Activated CD8-positive, alpha-beta T cell treated with anti-CD3 and anti-CD28 coated beads for 36 hours (primary cell): ENCODE measurements at places on chromosomes 1 and 21.
A peak's percentile ranks its signal among the peaks of the same experiment; 100 is the strongest.

DNA sequence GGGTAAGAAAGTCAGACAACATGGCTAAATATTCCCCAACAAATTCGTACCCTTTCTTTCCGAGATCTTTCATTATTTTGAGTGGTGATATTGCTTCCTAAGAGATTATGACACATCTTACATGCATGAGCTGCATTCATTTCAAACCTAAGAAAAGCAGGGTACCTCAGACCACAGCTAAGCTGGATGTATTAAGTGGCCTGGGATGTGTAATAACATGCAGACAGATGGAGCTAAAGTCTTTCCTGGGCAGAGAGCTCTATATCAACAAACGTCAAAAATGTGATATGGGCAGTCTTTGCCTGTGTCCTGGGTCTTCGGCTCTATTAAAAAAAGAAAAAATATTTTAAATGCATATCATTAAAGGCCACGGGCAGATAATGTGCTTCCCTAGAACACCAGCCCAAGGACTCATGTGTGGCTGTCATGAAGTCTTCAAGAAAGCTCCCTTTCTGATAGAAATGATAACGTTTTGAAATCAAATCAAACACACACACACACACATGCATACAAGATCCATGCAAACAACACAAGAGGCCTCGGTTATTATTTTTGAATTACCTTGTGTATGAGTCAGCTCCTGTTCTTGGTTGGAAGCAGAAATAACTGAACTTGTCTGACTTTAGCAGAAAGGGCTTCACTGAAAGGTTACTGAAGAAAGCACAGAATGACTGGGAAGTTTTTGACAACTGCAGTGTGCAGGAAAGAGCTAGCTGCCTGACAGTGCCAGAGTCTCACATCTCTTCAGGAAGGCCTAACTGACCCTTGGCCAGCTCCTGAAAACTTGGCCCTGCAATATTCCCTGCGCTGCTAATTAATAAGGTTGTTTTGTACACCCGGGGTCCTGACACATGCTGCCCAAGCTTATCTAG, 231.2 kb downstream of the DSCAM start:
- H3K27ac ChIP-seq = no peak overlapping the region
- H3K4me1 ChIP-seq = no peaks in the 10 kb centered on the region
- no peak for DNase-seq
- H3K27me3 ChIP-seq = no peaks in the 10 kb centered on the region
- no peaks in the 10 kb centered on the region for H3K36me3 ChIP-seq

- H3K4me1 ChIP-seq = no peaks in the 10 kb centered on the region
- H3K36me3 ChIP-seq = peaks cover 4% of the 10 kb centered on the region
- no peak overlapping the region for H3K4me3 ChIP-seq
These were observed 105.6 kb downstream of the ATP1B1 start for GRCh38 chr1:169212088-169212487.

DNA sequence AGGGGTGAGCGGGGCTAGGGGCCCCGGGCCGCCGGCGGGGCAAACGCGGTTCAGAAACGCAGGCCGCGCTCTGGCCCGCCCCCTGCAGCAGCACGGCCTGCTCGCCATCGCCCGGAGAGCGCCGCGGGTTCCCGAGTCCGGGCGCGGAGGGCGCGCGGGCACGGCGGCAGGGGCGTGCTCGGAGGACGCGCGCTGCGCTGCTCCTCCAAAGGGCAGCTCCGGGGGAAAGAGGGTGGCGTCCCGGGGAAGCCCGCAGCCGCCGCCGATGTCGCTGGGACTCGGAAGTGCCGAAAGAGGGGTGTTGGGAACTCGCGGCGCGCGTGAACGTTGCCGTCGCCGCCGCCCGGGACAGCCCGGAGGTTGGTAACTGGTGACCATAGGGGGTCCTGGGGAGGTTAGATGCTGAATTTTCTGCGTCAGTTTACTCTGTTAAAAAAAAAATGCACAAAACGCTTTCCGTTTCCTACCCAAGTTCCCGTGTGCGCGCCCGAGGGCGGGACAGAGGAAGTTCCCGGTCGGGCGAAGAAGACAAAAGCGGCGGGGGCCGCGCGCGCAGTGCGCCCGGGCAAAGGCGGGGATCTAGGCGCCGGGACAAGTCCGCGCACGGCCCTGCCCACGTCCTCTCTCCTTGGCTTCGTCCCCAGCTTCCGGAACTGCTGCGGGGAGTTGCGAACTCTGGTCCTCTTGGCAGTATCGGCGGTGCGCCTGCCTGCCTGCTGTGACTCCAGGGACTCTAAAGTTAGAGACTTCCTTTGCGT, at the start of gene HHAT:
Gene HHAT, plus strand, starts transcription at position 157 of the 758 bp plus-strand sequence. CDS start 20,074 bp downstream, outside the sequence.
- H3K36me3 ChIP-seq = no peaks in the 10 kb centered on the region
- peaks cover 36% of the 10 kb centered on the region for H3K4me1 ChIP-seq
- H3K27me3 ChIP-seq = peaks cover 5% of the 10 kb centered on the region
- H3K4me3 ChIP-seq = peak within 1 kb of the TSS; percentile 87
- DNase-seq = peak; percentile 75

- no peaks in the 10 kb centered on the region for H3K27me3 ChIP-seq
- DNase-seq = no peak
- H3K4me1 ChIP-seq = no peaks in the 10 kb centered on the region
- H3K36me3 ChIP-seq = peaks cover 29% of the 10 kb centered on the region
- H3K4me3 ChIP-seq = no peak overlapping the region
These were observed 12.8 kb downstream of the PLA2G2E start for GRCh38 chr1:19910650-19911049.

GRCh38 chr1:160625725-160626498, 20.9 kb downstream of the SLAMF1 start:
- H3K4me3 ChIP-seq = peak overlapping the region; percentile 60
- peaks cover 96% of the 10 kb centered on the region for H3K4me1 ChIP-seq
- DNase-seq = peak; percentile 86
- peak overlapping the region; percentile 98 for H3K27ac ChIP-seq
- peaks cover 85% of the 10 kb centered on the region for H3K36me3 ChIP-seq
- no peaks in the 10 kb centered on the region for H3K27me3 ChIP-seq

GRCh38 chr1:116944613-116945012, 34.9 kb downstream of the PTGFRN start:
- peaks cover 30% of the 10 kb centered on the region for H3K4me1 ChIP-seq
- H3K27ac ChIP-seq = no peak overlapping the region
- no peaks in the 10 kb centered on the region for H3K36me3 ChIP-seq
- no peaks in the 10 kb centered on the region for H3K27me3 ChIP-seq

DNA sequence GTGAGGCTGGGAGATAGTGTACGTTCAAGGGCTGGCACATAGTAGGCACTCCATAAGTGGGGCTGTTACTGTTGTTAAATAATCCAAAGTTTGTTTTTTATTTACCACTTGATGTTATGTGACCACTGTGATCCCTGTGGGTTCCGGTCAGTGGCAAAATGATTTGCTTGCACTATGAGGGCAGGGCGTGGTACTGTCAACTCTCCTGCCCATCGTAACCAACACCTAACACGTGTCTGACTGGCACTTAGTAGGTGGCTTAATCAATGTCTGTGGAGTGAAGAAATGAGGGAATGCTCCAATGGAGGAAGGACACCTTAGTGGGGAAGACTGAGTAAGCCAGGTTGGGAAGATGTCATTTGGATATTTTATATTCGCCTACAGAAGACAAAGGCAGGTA, 14.6 kb downstream of the ADORA1 start:
- no peak for DNase-seq
- no peak overlapping the region for H3K27ac ChIP-seq
- H3K4me3 ChIP-seq = no peak overlapping the region
- no peaks in the 10 kb centered on the region for H3K36me3 ChIP-seq
- peaks cover 2% of the 10 kb centered on the region for H3K27me3 ChIP-seq

DNA sequence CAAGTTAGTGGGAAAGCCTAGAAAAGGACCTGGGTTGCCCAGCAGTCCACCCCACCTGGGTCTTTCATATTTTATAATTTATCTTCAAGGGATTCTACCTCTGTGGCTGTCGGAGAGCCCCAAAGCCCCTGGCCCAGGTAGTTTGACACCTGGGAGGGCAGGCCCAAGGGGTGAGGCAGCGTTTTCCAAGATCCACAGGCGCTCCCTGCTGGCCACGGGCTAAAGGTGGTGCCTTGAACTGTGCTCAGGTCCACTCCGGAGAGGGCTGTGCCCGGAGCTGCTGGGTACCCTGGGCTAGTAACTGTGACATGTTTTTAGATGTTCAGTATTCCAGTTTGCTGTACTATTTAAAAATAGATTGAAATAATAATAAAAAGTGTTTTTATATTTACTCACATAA, 37.2 kb upstream of the CRNN start:
- no peak for DNase-seq
- H3K27ac ChIP-seq = no peak overlapping the region
- no peaks in the 10 kb centered on the region for H3K4me1 ChIP-seq
- H3K27me3 ChIP-seq = peaks cover 1% of the 10 kb centered on the region
- H3K4me3 ChIP-seq = no peak overlapping the region

GRCh38 chr1:201359873-201360210, 17.6 kb downstream of the TNNT2 start:
- DNase-seq = no peak
- H3K36me3 ChIP-seq = no peaks in the 10 kb centered on the region
- H3K4me1 ChIP-seq = no peaks in the 10 kb centered on the region
- H3K4me3 ChIP-seq = no peak overlapping the region
- H3K27me3 ChIP-seq = peaks cover 3% of the 10 kb centered on the region

GRCh38 chr1:98143403-98143802, 222.6 kb upstream of the DPYD start:
- H3K36me3 ChIP-seq = no peaks in the 10 kb centered on the region
- H3K4me3 ChIP-seq = no peak overlapping the region
- no peaks in the 10 kb centered on the region for H3K4me1 ChIP-seq
- DNase-seq = no peak
- no peak overlapping the region for H3K27ac ChIP-seq

DNA sequence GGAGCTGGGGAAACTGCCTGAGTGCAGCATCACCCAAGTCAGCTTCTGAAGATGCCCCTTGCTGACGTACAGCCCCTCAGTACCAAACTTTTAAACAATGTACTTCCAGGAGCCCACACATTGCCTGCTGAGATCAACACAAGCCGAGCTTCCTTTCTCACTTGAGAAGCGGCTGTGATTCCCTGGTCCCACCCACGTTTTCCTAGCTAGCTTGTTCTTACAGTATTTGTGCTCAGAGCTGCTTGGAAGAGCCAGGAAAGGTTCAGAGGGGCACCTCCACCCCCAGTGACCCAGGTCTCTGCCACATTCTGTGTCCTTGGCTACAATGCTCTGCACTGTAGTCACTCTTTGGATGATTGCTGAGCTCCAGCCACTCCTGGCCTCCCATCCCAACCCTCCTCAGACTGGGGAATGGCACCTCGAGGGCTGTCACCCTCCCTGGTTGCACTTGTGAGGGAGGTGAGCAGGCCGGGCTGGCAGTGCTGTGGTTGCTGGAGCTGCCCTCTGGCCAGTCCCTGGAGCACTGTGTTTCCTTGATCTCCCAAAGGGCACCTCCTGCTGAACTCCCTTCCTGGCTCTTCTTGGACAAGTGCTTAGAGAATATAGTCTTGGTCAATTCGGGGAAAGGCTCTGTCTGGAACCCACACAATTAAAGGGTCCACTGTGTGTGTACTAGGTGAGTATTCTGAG, 355.1 kb downstream of the AJAP1 start:
- H3K27me3 ChIP-seq = peaks cover 7% of the 10 kb centered on the region
- no peak for DNase-seq
- no peaks in the 10 kb centered on the region for H3K4me1 ChIP-seq
- H3K4me3 ChIP-seq = no peak overlapping the region

- DNase-seq = no peak
- peaks cover 14% of the 10 kb centered on the region for H3K4me1 ChIP-seq
These were observed 361.0 kb downstream of the ADGRL2 start for GRCh38 chr1:82161700-82162141.

- H3K27me3 ChIP-seq = peaks cover 2% of the 10 kb centered on the region
- peaks cover 1% of the 10 kb centered on the region for H3K36me3 ChIP-seq
- peak overlapping the region; percentile 93 for H3K27ac ChIP-seq
- peaks cover 34% of the 10 kb centered on the region for H3K4me1 ChIP-seq
- peak overlapping the region; percentile 83 for H3K4me3 ChIP-seq
- no peak for DNase-seq
These were observed 1.1 kb downstream of the ZMYM1 start for GRCh38 chr1:35080171-35080854.

DNA sequence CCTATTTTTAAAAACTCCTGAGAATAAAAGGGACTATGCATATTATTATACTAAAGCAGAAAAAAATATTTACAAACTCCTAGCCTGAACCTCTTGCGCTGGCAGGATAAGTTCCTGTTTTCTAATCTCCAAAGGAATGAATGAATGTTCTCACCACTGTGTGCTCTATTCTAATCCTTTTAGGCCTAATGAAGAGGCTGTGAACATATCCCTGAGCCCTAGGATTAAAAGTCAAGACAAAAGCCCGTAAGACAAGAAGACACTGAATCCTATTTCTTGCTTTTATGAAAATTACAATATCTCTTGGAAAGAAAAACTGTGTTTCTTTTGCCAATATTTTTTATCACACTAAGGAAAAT, 317.5 kb downstream of the HHAT start:
- H3K4me3 ChIP-seq = no peak overlapping the region
- no peak overlapping the region for H3K27ac ChIP-seq
- peaks cover 7% of the 10 kb centered on the region for H3K4me1 ChIP-seq
- DNase-seq = no peak
- no peaks in the 10 kb centered on the region for H3K36me3 ChIP-seq

- H3K4me1 ChIP-seq = peaks cover 8% of the 10 kb centered on the region
- peak; percentile 24 for DNase-seq
- H3K4me3 ChIP-seq = peak overlapping the region; percentile 66
- peaks cover 29% of the 10 kb centered on the region for H3K27me3 ChIP-seq
These were observed 747 bp upstream of the ENAH start for GRCh38 chr1:225653463-225654276.

DNA sequence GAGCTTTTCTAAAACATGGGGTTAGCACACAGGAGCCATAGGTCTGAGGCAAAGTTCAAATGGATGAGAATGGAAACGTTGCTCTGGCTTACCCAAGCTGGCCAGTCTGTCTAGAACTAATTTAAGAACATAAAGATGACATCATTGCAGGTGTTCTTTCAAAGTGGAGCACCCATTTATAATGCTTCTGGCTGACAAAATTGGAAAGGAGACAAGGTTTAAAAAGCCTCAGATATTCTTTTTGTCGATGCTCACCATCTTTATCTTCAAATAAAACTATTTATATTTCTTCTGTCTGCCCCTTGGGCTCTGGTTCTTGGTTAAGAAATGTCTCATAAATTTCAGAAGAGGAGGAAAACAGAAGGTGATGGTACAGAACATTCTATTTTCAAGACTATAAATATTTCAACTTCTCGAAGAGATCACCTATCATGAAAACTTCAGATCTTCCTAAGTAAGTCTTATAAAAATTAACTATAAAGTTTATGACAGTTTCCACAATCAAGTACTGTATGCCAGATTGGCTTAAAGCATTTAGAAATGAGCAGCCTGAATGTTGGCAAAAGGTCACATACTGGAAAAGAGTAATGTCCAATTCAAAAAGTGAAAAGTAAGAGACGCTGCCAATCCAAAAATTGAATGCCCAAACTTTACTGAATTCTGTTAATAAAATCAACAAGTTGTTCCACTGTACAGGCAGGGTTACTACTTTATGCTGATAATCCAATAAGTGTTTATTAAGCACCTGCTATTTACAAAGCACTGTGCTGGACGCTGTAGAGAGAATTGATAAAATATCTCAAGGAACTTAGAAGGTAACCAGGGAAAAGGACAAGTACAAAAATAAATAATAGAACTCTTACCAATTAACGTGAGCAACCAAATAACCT, 92.0 kb downstream of the ETS2 start:
- H3K27ac ChIP-seq = no peak overlapping the region
- DNase-seq = no peak
- peaks cover 14% of the 10 kb centered on the region for H3K27me3 ChIP-seq
- H3K4me1 ChIP-seq = peaks cover 2% of the 10 kb centered on the region
